ENCODE measurements at places on chromosomes 1 and 21. TPM values are rescaled to one million over a fixed set of nuclear protein-coding genes. Genes with fewer than 3 reads are reported as not detected.

The UMODL1 gene
- not detected for total RNA-seq

- peak; percentile 50 for DNase-seq
These were observed 61.7 kb downstream of the FCRL5 start for GRCh38 chr1:157490467-157491165.

- DNase-seq: no peak
These were observed 21.4 kb downstream of the ACP6 start for GRCh38 chr1:147648933-147649332.

The KRTAP11-1 gene
- total RNA-seq: not detected

The AADACL3 gene
- not detected for total RNA-seq

DNA sequence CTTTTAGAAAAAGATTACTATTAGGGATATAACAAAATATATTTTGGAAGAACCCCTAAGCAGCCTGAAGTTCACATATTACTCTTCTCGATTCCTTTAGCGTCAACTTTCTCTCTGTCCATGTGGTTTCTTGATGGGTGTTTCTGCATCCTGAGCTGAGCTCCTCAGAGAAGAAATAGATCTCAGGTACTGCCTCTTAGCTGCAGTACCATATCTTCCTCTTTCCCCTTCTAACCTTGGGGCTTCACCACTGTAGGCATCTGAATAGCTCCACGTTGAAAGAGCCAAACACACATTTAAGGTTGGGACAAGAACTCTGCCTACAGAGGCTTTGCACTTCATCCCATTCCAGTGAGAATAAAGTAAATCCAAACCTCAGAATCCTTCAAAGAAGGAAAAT lies 59.2 kb downstream of the SAMSN1 start:
- DNase-seq: no peak

DNA sequence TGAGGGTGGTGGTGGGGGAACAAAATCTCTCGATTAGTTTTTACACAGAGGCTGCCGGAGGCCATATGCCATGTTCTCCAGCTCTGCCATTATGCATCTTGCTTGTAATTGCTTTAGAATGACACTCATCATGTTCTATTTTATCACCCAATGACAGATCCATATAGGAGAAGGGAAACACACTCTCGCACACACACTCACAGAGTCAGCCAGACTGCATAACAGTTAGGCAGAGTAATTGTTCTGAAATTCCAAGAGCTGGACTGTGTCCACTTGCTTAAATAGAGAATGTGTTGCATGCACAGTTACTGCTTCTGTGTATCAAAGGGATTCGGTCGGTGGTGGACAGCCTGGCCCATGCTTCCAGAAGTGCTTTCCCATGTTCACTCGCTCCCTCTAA lies 30.6 kb downstream of the KCND3 start:
- no peak for DNase-seq

- no peak for DNase-seq
These were observed 30.2 kb downstream of the PLA2G4A start for GRCh38 chr1:186858923-186859322.

The GFI1 gene
- under 0.01 TPM for total RNA-seq

GRCh38 chr1:11898086-11898785 lies 28.0 kb downstream of the KIAA2013 start:
- no peak for DNase-seq

GRCh38 chr1:3369446-3370076 lies 84.9 kb upstream of the ARHGEF16 start:
- peak; percentile 33 for DNase-seq

DNA sequence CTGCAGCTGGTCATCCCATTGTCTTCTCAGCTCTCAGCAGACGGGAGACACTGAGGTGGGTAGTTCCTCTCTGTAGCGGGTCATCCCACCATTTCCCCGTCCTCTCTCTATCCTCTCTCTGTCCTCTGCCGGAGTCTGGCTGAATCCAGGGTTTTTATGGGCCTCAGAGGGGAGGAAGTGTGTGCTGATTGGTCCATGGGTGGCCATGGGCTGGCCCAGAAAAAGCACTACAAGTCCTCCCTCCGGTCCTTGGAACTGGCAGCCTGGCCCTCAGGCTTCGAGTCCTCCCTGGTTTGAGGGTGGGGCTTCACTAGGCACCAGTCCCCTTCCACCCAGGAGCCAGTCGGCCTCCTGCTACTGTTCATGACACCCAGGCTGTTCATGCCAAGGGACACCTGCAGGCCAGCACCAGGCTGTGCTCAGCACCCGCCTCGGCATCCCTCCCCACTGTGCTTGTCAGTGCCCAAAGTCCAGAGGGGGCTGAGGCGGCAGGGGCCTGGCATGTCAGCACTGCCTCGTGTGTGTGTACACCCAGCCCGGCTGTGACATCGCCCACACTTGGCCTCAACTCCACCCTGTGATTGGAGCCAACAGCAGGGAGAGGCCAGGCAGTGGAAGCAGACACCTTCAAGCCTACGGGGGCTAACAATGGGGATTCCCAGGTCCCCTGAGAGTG lies 23.0 kb upstream of the LRRC8C start:
- no peak for DNase-seq
